ENCODE measurements at places on chromosomes 2 and 18.

DNA sequence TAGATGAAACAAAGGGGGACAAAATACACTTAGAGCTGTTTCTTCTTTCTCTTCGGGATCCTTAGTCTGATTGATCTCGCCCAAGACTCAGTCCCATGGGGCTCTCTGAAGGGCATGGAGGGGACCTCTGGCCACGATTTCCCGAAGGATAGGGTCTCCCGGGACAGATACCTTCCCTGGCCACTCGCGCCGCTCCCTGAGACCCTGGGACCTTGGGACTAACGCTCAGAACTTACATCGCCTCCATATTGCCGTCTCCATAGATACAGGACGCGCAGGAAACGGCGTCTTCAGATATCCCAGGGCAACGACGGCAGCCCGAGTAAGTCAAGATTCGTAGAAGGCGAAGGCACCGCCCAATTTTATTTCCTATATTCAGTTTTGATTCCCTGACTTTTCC is at the start of gene CFAP65:
TSS of gene CFAP65 (minus strand) at position 265 of the 400 bp plus-strand sequence. CDS start 2,468 bp downstream, outside the sequence.
- DNase-seq, result no peak

- DNase-seq, result no peak
These were observed 239.1 kb downstream of the ICOS start for GRCh38 chr2:204175552-204176271.

DNA sequence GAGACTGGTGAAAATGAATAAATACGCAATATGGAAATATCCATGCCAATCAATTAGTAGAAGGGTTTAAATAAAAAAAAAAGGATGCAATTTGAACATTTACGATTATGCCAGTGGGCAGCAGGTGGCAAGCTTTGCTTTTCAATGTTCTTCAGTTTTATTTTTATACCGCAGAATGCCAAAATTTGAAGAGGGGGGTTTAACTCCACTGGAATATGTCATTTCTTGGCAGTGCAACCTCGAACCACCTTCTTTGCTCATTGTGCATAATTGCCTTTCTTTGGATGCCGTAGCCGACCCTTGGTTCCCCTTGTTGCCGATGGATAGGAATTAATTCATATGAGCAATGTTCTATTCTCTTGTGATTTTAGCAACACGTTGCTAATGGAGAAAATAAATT is 88.0 kb downstream of the LTBP1 start:
- DNase-seq, result no peak

DNA sequence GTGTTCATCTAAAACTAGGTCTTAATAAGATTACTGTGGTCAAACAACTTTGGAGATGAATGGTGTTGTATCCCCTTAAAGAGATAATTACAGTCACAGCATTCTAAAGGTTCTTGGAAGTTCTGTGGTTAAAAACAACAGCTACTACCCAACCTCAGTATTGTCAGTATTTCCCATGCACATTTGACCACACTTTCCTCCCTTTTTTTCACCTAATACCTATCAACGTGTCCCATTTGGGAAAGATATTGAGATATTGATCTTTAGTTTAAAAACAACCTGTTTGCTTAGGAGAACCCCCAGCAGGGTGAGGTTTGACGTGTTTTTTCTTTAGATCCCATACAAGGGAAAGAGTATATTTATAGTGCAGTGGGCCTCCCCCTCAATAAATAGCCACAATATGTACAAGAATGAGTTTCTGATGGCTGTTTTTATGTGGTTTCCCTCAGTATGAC is 65.6 kb downstream of the WDR7 start:
- DNase-seq, result no peak

- DNase-seq, result no peak
These were observed 233.5 kb upstream of the ATP5MC3 start for GRCh38 chr2:175414882-175415487.

- DNase-seq, result no peak
These were observed 779.4 kb upstream of the FSHR start for GRCh38 chr2:49933711-49934110.

- DNase-seq, result no peak
These were observed 100.1 kb downstream of the PLCL1 start for GRCh38 chr2:197904446-197904845.

- DNase-seq, result no peak
These were observed 879.8 kb downstream of the SOCS6 start for GRCh38 chr18:71168557-71169145.

GRCh38 chr2:153770359-153770991 is 101.2 kb upstream of the GALNT13 start:
- DNase-seq, result no peak

- DNase-seq, result no peak
These were observed 58.1 kb upstream of the PELI1 start for GRCh38 chr2:64202206-64202845.

DNA sequence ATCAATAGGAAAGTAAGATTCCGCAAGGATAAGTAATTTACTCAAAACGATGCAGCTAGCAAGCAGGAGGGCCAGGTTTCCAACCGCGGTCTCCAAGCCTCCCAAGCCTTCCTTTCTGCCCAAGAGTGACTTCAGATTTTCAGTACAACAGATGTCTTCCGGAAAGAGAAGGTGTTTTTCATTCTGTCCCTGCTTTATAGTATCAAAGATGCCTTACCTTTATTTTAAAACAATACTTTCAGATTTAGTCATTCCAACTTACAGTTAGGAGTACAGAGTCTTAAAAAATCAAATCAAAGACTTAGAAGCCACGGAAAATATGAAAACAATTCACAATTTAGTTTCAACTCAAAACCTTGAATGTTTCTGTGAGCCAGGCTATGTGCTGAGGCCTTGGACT is 43.6 kb downstream of the CYB5A start:
- no peak for DNase-seq

GRCh38 chr18:61308795-61309393 is 24.3 kb upstream of the CDH20 start:
- no peak for DNase-seq

GRCh38 chr2:181484851-181485637 is 27.9 kb downstream of the ITGA4 start:
- no peak for DNase-seq

DNA sequence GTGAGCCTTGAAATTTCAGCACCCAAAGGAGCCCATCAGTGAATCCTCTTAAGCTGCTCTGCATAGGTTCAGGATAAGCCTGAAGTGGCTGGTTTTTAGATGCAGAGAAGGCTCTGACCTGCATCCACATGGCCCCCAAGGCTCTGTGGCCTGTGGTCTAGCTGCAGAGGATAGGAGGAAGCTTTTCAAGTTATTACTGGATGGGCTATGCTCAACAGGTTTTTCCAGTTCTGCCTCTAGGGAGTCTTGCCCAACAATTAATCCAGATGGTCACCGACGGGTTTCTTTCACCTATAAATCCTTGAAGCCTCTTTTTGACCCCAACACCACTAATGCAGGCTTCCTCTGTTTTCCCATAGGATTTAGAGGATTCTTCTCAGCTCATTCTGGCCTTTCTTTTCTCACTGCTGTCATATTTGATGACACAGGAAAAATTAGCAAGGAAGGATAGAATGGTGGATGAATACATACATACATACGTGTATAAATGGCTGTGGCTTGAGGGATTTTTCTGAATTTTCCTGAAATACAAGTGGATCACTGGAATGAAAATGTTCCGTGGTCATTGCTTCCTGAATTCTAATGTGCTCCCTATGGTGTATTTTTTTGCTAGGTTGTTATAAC is 52.2 kb upstream of the BCL2L11 start:
- DNase-seq, result no peak

DNA sequence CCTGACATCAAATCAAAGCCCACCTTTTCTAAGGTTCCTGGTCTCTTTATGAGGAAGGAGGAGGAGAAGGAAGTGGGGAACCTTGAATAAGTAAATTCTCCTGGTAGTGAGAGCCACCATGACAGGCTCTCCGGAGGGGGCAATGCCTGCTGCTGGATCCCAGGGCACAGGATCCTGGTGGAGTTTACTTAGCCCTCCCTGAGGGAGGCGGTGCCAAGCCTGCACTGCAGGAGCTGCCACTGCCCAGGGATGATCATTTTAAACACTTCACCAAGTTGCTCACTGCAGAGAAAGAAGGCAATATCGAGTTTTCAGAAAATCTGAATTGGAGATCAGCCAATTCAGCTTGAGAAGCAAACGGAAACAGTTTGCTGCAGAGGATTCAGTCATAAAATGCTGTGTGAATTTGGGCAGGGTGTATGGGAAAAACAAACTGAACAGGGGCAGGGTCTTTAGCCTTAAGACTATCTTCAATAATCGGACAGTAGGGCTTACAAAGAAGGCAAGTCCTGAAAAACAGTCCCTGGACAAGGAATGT is 200.7 kb downstream of the RAD51AP2 start:
- no peak for DNase-seq

- DNase-seq, result no peak
These were observed 33.0 kb downstream of the FTCDNL1 start for GRCh38 chr2:199818026-199818425.

DNA sequence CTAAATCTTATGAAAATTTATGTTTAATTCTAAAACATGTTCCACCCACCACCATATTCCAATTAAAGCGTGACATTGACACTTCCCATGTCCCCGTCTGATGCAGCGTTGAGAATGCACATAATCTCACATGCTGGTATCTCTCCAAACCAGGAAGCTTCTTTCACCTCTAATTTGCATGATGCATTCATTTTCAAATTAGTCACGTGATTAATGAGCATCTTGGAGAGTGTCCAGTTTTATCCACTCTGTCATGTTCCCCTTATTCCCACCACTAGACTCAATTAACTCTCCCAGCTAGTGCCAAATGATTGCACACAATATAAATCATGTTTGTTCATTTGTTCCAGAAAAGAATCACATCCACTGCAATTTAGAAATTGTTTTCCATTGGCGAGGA is 105.8 kb downstream of the RIT2 start:
- no peak for DNase-seq

GRCh38 chr2:160140471-160140870 is 59.6 kb downstream of the ITGB6 start:
- no peak for DNase-seq

DNA sequence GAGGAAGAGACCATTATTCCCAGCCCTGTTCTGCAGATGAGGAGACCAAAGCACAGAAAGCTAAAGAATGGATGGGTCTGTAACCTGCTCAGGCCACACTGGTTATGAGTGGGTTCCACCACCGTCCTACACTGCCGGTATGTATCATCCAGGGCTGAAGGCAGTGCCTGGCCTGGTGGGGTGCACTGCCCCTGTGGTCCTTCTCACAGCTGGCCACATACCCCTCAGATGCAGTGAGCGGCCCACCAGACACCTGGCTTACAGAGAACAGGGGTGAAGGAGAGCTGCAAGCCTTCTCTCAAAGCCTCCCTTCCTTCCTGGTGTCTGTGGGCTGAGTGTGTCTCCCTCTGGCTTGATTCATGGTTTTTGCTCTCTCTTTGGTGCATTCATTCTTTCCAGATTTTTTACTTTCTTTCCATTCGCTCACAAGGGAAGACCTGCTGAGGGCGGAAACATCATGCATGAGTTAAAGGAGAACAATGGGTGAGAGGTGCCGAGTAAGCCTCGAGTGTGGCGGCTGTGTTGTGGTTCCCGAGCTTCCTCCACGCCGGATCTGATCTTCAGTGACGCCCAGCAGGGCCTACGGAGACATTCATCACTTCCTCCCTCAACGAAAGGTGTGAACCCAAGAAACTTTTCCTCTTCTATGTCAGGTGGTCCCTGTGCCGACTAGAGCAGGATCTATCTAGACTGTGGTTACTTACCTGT is 62.1 kb upstream of the REL start:
- DNase-seq, result peak; percentile 74

GRCh38 chr2:10322973-10323372 is 20.3 kb downstream of the HPCAL1 start:
- no peak for DNase-seq

- DNase-seq, result no peak
These were observed 6.4 kb upstream of the BCL11A start for GRCh38 chr2:60559880-60560279.

DNA sequence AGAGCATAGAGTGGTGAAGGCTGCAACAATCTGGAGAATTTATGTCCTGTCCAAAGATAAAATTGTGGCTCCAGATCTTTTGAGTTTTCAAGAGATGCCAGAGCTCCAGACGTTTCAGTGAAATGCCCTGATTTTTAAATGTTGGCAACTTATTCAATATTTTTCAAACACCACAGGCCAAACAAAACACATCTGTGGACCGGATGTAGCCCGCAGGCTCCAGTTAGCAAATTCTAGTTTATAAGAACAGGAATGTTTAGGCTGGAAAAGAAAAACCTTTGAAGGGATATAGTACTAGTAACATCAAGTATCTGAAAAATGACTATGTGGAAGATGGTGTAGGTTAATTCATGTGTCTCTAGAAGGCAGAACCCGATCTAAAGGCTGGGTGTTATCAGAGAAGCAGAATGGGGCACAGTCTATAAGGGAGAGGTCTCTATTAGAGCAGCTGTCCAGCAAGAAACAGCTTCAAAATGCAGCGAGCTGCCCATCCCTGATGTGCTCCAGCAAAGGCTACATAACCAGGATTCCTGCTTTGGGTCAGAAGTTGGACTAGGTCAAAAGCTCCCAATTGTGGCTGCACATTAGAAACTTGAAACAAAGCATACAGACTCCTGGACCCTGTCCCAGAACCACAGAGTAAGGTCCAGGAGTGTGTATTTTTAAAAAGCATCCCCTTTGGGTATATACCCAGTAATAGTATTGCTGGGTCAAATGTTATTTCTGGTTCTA is 105.9 kb downstream of the ANKRD44 start:
- DNase-seq, result no peak

DNA sequence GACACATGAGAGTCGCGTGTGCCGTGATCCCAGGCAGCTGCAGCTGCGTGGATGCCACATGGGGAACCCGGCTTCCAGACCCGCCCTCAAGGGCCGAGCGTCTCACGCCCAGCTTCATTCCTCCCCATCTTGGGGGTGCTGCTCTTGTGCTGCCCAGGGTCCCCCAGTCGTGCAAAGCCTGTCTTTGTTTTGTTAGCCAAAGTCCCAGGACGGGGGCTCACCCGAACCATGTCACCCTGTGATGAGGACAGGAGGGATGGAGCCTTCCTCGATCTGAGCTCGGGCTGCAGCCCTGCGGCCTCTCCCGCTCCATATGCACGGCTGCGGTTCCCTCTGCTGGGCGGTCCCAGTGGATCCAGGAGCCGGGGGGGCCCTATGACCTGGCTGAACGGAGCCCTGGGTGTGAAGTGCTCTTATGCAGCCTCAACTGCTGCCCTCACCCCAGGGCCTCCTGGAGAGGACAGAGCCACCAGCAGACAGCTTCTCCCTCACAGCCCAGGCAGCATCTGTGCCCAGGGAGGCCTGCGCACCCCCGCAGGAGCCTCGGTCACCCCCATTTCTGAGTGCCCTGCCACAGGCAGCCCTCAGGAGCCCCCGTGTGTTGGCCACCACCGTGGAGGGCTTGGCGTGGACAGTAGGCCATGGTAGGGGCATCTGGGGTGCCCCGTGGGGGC is 99.0 kb upstream of the CTDP1 start:
- DNase-seq, result no peak

- no peak for DNase-seq
These were observed 397.2 kb upstream of the CDH2 start for GRCh38 chr18:28574175-28574574.

GRCh38 chr2:8547284-8548064 is 134.4 kb upstream of the ID2 start:
- DNase-seq, result no peak

GRCh38 chr2:42171396-42171980 is 2.3 kb downstream of the EML4 start:
- DNase-seq, result no peak

- DNase-seq, result no peak
These were observed 508.3 kb downstream of the CNTNAP5 start for GRCh38 chr2:124533226-124533954.

Measured in stimulated activated CD8-positive, alpha-beta memory T cell treated with anti-CD3 and anti-CD28 coated beads, Interleukin-2, amount 100 ng/mL, for 48 hours (primary cell).